Pons (tissue), 1 donor: ENCODE measurements at places on chromosomes 7 and 10.

- DNase-seq = no peak
Measured at GRCh38 chr7:19589446-19589845, 119.4 kb downstream of the POLR1F start.

GRCh38 chr7:16589881-16590280 is 55.7 kb downstream of the ANKMY2 start:
- DNase-seq = no peak

GRCh38 chr10:62044566-62044965 is 143.1 kb downstream of the ARID5B start:
- DNase-seq = no peak

DNA sequence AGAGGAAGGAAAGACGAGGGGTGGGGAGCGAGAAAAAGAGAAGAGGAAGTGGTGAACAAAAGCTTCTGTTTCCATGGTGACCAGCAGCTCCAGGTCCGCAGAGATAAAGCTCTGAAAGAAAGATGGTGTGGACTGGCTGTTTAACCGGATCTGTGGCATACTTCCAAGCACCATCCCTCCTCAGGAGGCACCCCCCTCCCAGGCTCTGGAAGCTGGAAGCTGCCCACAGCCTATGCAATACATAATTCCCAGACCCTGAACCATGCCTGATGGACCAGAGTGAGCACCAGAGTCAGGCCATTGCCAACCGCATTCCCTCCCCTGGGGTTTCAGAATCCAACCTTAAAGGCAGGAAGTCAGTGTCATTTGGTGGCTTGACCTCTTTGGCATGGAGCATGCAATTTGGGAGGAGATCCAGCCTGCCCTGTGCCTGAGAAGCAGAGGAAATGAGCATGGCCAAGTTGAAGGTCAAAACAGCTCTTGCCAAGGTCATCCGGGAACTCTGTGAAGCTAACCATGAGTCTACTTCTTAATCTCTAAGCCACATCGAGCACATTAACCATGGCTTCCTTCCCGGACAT is 22.2 kb upstream of the CPXM2 start:
- DNase-seq = no peak

- no peak for DNase-seq
Measured at GRCh38 chr10:74909670-74910069, 83.3 kb downstream of the KAT6B start.

DNA sequence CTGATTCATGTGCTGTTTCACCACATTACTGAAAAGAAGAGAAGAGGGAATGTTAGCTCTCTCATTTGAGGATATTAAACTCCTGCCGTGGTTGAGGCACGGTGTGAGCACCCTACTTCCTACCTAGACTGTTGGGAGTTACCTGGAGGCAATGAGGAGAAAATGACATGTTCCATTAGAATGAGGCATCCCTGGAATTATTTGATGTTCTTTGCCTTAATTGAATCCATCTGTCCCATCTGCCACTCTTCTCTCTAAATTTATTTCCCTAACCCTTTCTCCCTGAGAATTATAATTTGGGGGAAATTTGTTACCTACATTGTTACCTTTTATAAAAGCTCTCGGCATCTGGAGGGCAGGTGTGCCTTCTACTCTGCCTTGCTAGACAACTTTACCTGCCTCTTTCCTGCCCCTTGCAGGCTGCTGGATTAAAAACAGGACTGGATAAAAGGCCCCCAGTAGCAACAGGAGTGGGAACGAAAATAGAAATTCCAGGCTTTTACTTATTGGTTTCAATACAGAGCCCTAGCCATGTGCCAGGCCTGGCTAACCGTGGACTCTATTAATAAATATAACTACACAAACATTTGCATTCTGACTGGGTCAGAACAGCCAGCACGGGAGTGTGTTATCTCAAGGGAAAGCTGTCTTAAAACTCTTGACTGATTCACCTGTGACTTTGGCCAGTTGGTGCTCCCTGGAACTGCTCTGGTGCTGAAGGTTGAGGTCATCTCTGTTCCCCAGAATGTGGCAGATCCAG is 4.4 kb upstream of the ATXN7L1 start:
- no peak for DNase-seq

- no peak for DNase-seq
Measured at GRCh38 chr7:13115157-13115772, 427.8 kb downstream of the ARL4A start.

GRCh38 chr7:152544481-152544927 is 108.7 kb upstream of the KMT2C start:
- no peak for DNase-seq

DNA sequence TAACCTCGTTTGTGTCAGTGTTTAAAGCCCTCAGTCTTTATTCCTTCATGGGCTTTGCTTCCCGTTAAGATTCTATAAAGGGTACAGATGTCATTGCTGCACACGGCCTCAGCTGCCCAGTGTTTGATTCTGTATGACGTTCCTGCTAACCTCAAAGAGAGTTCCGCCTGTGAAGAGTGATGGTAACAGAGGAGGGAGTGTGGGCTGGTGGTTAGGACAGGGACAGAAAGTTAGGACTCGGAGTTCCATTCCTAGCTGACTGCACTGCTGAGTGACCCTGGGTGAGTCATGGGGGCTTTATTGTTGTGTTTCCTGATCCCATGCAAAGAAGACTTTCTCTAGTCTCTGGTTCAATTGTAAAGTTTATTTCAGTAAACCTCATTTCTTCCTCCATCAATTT is 227.1 kb downstream of the DYNC1I1 start:
- DNase-seq = no peak

GRCh38 chr10:4306871-4307270 is 519.1 kb upstream of the AKR1E2 start:
- DNase-seq = no peak

GRCh38 chr10:121766426-121766825 is 161.4 kb downstream of the ATE1 start:
- no peak for DNase-seq

- no peak for DNase-seq
Measured at GRCh38 chr10:99850021-99850766, 67.8 kb downstream of the ABCC2 start.

DNA sequence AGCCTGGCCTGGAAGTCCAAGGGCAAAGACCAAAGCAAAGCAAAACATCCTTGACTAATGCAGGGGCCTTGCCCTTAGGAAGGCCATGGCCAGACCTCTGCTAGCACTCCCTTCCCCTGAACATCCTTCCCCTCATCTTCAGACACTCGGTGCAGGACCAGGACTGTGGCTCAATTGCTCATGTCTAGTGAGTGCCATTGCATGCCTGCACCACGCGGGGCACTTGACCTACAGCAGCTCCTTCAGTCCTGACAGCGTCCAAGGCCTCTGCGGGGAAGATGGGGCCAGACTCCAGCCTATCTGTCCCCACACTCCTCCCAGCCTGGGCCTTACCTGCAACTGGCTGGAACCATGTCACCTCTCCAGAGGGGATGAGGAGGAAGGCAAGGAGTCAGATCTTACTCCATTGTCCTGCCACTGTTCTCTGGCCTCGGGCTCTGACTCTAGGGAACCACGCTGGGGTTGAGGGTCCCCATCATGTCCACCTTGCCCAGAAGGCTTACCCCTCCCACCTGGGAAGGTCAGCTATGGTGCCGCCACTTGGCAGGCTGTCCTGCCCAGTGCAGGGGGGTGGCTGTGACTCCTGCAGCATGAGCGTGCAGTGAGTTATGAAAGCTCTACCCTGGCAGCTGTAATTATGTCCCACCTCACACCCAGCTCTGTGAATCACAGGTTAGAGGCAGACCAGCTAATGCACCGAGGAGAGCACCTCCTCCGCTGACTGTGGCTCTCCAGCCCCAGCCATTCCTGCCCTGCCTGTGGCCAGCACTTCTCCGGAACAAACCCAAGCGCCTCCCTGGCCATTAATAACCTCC is 16.1 kb downstream of the DRGX start:
- no peak for DNase-seq

DNA sequence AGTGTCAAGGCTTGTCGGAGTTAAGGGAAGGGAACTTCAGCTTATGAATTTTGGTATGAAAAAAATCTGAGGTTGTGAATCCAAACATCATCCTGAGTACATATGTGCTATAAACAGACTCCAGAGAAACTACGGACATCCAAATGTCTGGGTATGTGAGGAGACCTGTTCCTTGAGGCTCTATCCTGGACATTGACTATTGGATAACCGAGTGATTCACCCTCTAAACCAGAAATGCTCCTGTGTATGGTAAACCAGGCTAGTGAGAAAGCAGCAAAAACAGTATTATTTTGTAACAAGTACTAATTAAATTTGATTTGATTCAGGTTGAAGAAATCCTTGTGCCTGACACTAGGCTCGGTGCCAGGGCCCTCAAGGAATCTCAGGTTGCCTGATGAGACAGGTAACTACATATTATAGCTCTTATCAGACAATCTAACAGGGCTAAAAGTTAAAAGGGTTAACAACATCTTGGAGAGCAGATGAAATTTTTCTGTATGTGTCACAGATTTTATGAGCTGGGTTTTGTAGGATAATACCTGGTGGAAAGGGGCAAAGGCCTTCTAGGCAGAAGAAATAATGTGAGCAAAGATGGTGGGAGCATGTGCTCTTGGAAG is 10.4 kb upstream of the STOX1 start:
- no peak for DNase-seq

GRCh38 chr10:62818426-62819011 is 2.4 kb upstream of the EGR2 start:
- no peak for DNase-seq

DNA sequence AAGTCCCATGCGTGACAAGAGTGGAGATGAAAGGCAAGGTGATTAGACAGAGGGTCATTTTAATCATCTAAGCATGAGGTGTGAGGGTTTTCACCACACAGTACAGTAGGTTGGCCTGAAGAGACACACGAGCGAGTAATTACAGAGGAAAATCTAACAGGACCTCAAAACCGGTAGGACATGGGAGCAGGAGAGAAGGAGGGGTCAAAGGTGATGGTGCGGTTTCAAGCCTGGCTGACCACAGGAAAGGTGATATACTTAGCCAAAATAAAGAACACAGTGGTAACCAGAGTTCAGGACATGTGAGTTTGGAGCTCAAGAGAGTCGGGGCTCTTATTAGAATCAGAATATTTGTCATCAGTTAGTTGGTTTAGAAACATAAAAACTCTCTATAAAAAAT is 20.0 kb downstream of the GLI3 start:
- no peak for DNase-seq

DNA sequence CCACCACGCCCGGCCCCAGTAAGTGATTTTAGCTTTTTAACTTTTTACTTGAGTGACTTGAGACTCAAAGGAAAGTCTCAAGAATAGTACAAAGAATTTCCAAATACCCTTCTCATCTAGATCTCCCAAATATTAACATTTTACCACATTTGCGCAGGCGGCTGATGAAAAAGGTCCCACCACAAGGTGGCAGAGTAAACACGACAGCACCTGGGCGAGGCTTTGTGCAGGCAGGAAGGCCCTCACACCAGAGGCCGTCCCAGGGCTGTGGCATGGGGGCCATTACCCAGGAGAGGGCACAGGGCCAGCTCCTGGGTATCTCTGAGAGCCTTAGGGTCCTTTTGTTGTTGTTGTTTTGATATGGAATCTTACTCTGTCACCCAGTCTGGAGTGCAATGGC is 50.0 kb upstream of the WIPI2 start:
- peak; percentile 4 for DNase-seq

DNA sequence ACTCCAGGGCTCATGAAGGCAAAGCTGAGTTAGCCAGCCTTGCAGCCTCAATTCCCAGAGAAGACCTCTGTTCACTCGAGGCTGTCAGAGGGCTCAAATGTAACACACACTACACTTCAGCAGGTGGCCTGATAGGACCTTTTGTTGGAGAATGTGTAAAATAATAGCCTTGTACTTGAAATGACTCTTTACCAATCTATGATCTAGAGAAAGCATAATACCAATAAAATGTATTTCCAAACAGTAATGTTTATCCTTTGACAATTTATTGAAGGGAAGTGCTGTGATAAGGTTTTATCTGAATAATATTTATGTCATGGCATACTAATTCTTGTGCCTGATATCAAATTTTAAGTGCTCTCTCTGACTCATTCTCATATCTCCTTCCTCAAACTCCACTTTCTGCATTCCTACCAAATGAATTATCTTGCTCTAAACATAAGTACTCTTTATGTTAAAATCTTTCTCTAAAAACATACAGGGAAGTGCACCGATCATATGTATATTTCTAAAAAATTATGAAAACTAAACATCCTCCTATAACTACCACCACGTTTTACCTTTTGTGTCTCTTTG is 20.9 kb downstream of the CYP3A7 start:
- no peak for DNase-seq

DNA sequence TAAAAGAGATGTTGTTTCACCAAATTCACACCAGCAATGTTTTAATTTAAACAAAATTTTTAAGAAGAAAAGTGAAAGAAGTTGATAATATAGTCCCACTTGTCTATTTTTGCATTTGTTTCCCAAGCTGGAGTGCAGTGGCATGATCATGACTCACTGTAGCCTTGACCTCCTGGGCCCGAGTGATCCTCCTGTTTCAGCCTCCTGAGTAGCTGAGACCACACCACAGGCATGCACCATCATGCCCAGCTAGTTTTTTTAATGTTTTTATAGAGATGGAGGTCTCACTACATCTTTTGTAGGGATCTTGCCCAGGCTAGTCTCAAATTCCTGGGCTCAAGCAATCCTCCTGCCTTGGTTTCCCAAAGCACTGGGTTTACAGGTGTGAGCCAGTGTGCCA is 14.1 kb upstream of the NDUFA5 start:
- DNase-seq = no peak

DNA sequence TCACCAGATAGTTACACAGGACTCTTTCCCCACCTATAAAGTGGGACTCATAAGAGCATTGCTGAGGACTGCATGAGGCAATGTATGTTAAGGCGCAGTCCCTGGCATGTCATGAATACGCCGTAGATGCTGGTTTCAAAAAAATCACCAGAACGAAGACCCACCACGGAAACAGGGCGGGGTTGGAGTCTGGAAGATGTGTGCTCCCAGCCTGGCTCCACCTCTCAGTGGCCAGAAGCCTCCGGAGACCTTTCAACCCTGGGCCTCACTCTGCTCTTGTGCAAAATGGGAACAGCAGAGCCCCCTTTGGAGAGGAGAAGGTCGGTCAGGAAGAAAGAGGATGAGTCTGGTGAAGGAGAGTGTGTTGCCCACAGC is 12.4 kb upstream of the ZMIZ1 start:
- DNase-seq = no peak

GRCh38 chr7:17651863-17652385 is 288.4 kb downstream of the SNX13 start:
- DNase-seq = peak; percentile 34

GRCh38 chr10:130847170-130847569 is 464.4 kb downstream of the TCERG1L start:
- no peak for DNase-seq

DNA sequence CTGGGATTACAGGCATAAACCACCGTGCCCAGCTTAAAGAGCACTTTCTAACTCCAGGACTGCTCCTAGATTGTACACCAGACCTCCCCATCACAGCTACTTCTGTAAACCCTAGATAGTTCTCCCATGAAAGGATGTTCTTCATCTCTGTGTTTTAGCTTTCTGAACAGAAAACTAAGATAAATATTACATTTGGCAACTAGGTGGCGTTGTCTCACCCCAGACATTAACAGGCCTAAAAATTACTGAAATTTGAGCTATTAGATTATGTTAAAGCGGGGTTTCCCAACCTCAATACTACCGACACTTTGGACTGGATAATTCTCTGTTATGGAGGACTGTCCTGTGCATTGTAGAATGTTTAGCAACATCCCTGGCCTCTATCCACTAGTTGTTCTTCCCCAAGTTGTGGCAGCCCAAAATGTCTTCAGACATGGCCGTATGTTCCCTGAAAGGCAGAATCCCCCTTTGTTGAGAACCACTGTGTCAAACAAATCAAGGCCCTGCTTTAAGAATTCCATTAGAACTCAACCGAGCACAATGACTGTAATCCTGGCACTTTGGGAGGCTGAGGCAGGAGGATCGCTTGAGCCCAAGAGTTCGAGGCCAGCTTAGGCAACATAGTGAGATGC is 19.1 kb downstream of the ATOH7 start:
- DNase-seq = peak; percentile 51

- DNase-seq = no peak
Measured at GRCh38 chr7:70093205-70093904, 495.1 kb downstream of the AUTS2 start.
